Hepatic stellate cell (primary cell): ENCODE measurements at places on chromosomes 7 and 10.
A peak's percentile ranks its signal among the peaks of the same experiment; 100 is the strongest.

GRCh38 chr10:127805950-127806349 lies 69.0 kb downstream of the FOXI2 start:
- no peak for DNase-seq

DNA sequence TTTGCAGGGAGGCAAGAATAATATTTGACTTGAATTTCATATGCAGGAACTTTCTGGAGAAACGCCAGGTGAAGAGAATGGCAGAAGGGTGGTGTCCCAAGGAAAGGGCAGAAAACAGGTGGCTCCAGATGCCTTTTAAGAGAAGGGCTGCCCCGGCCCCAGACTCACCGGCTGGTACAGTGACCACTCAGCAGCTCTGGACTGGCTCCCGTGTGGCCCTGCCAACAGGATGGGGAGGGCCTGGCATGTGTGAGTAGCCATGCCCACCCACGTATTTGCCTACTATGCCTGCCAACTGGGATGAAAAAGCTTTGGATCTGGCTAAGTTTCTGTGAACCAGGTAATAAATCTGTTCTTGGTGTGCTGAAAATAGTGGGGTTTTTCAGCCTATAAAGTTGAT lies 159.5 kb downstream of the PRKAG2 start:
- DNase-seq, result no peak

DNA sequence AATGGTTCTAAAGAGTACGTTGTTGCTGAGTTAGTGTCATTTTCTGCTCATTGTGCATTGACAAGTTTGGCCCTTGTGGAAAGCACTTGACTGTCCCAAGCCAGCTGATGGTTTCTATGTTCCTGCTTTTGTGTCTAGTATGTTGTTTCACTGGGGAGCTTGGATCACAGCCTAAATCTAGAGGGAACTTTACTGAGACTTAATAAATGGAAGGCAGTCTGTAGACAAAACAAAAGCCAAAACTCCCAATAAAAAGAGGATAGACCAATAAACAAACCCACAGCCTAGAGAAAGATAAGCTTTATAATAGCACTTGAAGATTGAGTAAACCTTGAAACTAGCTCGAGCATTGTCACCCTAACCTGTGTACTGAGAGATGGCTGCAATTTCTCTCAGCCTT lies 196.8 kb downstream of the ADRA2A start:
- no peak for DNase-seq

- no peak for DNase-seq
Measured at GRCh38 chr10:24307116-24307515, 98.2 kb downstream of the KIAA1217 start.

DNA sequence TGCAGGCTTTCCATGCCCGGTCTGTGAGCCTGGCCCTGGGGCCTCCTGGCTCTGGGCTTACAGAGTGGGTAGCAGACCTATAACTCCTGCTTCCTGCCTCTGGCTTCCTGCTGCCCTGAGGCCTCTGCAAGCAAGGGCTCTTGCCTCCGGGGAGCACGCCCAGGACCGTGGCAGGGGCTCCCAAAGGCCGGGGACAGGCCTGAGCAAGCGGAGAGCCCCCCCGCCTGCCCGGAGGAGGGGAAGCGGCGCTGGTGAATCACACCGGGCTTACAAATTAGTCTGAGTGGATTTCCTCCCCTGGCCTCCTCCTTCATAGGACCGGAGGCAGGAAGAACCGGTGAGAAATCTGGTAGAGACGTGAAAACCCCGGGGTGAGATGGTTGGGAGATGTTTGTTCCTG lies 1.5 kb upstream of the MYL10 start:
- peak; percentile 52 for DNase-seq

DNA sequence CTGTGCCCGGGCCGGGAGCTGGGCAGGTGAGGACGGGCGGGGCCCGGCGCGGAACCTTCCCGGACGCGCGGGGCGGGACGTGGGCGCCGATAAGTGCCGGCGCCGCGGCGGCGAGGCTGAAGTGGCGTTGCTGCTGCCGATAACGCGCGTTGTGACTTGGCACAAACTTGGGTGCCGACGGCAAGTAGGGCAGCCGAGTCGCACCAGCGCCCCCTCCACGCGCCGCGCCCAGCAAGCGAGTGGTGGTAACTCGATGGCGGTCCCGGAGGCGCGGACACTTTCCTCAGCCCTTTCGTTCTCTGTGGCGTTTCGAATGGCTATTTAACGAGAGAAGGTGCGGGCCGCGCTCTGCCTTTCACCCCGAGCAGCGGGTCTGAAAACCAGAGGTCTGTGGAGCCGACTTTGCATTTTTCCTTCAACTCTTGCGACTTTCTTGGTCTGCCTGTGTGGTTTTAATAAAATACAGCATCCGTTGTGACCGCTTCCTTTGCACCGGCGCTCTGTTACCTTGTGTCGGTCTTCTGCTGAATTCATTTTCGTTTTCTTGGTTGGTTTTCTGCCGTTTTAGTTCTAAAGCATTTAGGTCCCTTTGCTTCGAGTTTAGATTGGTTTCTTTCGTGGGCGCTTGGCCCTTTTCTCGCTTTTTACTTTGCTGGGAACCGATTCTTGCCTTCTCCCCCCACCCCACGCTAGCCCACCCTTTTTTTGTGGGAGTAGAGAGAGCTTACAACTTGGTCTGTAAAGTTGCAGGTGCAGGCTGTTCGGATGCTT lies 701 bp downstream of the STK17A start:
- DNase-seq, result peak; percentile 25

DNA sequence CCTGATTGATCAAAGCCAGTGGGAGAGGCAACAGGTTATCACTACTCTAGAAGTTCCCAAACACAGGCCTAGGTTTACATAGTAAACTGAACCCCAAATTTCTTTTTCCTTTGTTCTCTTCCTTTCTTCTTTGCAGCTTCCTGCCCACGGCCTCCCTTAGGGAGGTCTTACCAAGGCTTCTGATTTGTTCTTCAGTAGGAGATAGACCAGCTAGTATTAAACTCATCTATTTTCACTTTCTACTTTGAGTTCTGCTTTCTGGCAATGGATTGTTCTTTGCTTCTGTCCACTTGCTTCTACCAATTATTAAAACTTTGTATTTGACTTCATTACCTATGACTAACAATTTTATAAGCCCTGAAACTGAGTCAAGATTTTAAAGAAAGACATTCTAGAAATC lies 251.2 kb upstream of the FZD1 start:
- DNase-seq, result no peak

DNA sequence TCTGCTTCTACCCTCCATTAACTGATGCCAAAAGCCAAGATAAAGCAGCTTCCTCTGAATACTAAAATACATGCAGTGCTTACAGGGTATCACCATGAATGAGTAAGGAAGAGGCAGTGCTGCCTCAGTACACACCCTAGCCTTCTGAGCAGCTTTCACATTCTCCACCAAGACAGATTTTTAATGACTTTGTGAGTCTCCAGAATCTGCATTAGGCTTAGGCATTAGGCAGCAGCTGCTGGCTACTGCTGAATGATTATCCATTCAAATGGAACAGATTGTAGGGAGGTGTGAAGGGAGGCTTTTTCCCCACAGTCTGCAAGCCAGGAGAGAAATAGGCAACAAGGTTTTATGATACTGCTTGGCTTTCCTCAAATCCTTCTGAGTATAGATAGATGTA lies 1226.7 kb upstream of the LRRN3 start:
- DNase-seq, result no peak

DNA sequence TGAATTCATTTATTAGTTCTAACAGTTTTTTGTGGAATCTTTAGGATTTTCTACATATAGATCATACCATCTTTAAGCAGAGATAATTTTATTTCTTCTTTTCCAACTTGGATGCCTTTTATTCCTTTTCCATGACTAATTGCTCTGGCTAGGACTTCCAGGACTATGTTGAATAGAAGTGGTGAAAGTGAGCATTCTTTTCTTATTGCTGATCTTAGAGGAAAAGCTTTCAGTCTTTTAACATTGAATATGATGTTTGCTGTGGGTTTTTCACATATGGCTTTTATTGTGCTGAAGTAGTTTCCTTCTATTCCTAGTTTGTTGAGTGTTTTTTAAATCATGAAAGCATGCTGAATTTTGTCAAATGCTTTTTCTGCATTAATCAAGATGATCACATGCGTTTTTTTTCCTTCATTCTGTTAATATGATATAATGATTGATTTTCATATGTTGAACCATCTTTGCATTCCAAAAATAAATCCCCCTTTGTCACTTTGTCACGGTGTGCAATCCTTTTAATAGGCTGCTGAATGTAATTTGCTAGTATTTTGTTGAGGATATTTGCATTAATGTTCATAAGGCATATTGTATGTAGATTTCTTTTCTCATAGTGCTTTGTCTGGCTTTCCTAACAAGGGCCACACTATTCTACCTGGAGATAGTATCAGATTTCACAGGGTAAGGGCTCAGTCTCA lies 92.9 kb downstream of the ZNF467 start:
- no peak for DNase-seq

- peak; percentile 12 for DNase-seq
Measured at GRCh38 chr7:107692501-107692900, 31.9 kb downstream of the SLC26A4 start.

DNA sequence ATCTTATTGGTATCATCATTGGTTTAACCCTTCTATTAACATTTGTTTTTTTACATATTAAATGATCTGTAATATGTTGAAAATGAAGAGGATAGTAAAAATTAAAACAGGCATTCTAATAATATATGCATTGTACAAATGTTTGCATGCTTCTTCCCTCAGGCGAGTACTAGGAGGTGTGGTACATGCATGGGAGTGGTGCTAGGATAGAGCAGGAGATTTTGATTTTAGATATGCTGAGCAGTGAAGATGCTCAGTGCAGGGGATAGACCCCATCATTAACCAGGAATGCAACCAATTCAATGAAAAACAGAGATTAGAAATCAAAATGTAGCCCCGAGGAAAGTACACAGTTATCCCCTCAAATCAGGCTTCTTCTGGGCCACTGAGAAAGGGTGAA lies 916.4 kb downstream of the LRMDA start:
- DNase-seq, result no peak

- DNase-seq, result no peak
Measured at GRCh38 chr10:108850138-108850854, 1073.0 kb downstream of the XPNPEP1 start.

- no peak for DNase-seq
Measured at GRCh38 chr7:142851269-142851668, 3.6 kb upstream of the EPHB6 start.

GRCh38 chr10:91598211-91598977 lies 34.5 kb downstream of the PPP1R3C start:
- no peak for DNase-seq

GRCh38 chr7:151107882-151108281 lies 21.6 kb downstream of the AGAP3 start:
- no peak for DNase-seq

GRCh38 chr7:117493460-117493859 lies 13.6 kb downstream of the CFTR start:
- DNase-seq, result no peak

GRCh38 chr7:24301703-24302102 lies 17.7 kb downstream of the NPY start:
- no peak for DNase-seq

DNA sequence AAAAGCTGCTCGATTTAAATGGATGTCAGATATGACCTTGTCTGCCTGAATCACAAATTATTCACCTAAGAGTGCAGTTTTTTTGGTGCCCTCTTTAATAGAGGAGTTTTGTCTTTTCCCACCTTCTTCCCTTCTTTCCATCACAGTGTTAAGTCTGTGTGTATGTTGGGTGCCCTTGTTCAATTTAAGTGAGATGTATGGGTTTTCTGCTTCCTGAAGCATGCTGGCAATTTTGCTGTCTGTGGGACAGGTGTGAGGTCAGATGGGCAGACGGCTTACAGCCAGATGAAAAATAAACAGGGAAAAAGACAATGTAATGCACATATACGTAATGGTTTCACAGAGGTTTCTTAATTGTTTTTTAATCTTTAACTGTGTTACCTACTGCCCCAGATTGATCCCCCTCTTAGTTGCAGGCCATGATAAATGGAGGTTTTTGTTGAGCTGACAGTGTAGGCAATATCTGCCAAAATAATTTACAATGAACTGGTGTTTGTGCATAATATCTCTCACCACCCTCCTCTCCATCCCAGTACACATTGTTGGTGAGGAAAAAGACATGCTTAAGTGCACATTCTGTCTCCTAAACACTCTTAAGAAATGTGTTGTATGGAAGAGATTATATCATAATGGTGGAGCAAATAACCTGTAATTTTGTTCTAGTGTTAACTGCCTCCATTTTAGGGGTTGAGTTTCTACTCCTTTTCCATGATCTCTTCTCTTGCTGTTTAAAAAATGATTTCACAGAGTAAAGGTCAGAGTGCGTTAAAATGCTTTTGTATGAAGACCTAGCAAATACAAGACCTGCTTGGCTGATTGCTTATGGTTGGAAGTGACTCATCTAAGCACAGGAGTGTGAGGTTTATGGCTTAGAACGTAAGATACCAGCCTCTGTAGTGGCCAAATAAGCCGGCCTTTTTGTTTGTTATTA lies 123.9 kb downstream of the LRRC4 start:
- DNase-seq, result no peak

DNA sequence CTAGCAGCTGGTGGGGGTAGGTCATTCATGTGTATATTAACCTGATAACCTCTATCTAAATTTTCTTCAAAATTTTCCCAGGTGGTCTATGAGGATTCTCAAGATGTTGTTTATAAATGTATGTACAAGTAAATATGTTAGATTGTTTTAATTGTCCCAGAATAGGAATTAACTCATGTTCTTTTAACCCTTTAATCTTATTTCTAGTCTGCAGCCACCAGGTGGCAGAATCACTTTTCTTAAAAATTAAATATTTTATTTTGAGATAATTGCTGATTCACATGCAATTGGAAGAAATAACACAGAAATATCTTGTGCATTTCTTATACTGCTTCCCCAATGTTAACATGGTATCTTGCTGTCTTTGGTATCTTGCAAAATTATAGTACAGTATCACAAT lies 589.5 kb downstream of the ARL4A start:
- no peak for DNase-seq

DNA sequence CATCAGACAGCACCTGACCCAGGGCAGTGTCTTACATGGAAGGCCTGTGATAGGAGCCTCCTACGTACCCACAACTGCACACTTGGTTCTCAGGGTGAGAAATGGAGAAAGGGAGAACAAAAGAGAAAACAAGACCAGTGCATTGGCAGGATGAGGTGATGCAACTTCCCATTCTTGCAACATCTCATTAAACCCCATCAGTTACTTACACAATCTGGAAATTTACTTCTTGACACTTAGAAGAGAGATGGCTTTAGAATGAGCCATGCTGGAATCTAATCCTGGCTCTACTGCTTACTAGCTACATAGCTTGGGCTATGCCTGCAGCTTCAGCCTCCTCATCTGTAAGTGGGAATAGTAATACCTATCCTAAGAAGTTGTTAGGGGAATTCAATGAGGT lies 391.7 kb downstream of the KCNMA1 start:
- no peak for DNase-seq

- DNase-seq, result no peak
Measured at GRCh38 chr7:159014297-159015062, 130.2 kb downstream of the VIPR2 start.

- DNase-seq, result no peak
Measured at GRCh38 chr10:80516506-80517075, 21.1 kb upstream of the SH2D4B start.

- DNase-seq, result no peak
Measured at GRCh38 chr7:27203964-27204594, 4.2 kb upstream of the HOXA13 start.

- DNase-seq, result no peak
Measured at GRCh38 chr10:22503315-22504088, 158.2 kb downstream of the SPAG6 start.

GRCh38 chr10:29668628-29669027 lies 33.9 kb upstream of the SVIL start:
- peak; percentile 48 for DNase-seq

- DNase-seq, result peak; percentile 30
Measured at GRCh38 chr10:98170249-98171117, 36.0 kb downstream of the R3HCC1L start.
